ENCODE measurements at places on chromosomes 3 and 15.

DNA sequence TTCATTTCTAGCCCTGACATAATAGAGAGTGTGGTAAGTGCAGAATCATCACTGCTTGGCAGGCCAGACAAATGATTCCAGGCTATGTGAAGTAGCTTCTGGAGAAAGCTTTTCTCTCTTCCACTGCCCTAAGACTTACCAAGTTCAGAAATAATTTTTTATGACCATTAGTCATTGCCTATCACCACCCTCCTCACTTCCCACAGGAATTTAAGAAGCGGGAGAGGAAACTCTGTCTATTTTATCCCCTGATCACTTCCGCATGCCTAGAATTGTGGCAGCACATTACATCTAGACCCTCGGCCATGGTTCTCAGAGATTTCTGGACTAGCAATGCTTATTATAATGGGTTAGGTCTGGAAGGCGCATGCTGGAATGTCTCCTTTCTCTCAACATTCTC is 397.8 kb upstream of the NR2F2 start:
- no peak for DNase-seq

DNA sequence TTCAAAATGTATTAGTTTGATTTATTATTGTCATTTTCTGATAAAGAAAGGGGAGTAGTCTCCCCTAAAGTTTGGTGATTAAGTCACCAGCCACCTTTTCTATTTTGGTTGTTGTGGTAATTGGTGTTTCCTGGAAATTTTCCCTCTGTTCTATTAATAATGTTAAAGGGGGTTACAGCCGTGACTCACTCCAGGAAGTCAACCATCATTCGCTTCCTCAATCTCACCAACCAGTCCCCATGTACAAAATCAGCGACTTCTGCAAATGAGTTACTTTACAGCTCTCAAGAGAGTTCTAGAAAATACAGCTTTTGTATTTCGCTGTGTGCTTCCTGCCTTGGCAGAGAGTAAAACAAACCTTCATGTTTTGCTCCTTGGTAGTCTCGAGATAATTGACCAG is 285.1 kb downstream of the LPP start:
- no peak for DNase-seq

GRCh38 chr3:127203024-127203423 is 10.1 kb downstream of the PRR23E start:
- no peak for DNase-seq

GRCh38 chr3:101892648-101893047 is 43.3 kb downstream of the NFKBIZ start:
- DNase-seq = no peak

GRCh38 chr3:59970376-59970775 is 920.6 kb upstream of the CFAP20DC start:
- no peak for DNase-seq

GRCh38 chr15:34362047-34362773 is 4.8 kb downstream of the LPCAT4 start:
- no peak for DNase-seq

GRCh38 chr3:182947888-182948287 is 32.5 kb downstream of the DCUN1D1 start:
- DNase-seq = no peak

GRCh38 chr3:146390957-146391356 is 78.4 kb downstream of the PLSCR2 start:
- DNase-seq = peak; percentile 88

DNA sequence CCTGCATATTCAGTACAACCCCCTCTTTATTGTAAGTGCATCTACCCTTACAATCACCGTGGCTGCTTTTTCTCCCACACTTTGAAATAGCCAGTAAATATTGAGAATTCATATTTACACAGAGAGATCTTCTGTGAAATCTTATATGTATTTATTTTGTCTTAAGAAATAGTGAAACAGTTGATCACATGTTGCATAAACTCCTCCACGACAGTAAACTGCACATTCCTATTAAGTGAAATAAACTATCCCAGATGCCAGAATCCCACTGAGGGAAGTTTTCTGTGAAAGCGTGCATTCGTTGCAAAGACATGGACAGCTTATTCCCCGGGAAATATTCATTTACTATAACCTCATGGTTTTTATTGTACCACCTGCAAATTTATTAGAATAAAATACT is 796.0 kb downstream of the ROBO2 start:
- no peak for DNase-seq

GRCh38 chr3:46484388-46484787 is 13.4 kb upstream of the RTP3 start:
- DNase-seq = no peak

GRCh38 chr3:125121246-125122010 is 65.6 kb upstream of the HEG1 start:
- DNase-seq = no peak

DNA sequence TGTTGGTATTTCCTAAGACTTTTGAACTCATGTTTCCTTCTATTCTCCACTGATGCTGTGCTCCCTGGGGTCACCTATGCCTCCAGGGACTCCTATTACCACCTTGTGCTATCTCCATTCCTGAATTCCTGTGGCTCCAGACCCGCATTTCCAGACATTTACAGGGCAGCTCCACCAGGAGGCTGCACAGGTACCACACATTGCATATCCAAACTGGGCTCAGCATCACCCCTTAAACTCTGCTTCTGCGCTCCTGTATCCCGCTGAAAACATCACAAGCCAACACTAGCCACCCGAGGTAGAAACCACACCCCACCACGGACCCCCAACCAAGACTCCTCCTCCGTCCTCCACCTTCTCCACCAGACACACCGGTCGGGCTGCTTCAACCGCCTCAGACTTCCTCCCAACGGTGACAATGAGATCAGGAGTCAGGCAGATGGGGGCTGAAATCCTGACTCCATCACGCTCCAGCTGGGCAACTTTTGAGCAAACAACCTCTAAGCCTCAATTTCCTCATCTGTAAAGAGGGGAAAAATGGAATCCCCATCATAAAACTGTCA is 10.4 kb downstream of the TNK2 start:
- no peak for DNase-seq

DNA sequence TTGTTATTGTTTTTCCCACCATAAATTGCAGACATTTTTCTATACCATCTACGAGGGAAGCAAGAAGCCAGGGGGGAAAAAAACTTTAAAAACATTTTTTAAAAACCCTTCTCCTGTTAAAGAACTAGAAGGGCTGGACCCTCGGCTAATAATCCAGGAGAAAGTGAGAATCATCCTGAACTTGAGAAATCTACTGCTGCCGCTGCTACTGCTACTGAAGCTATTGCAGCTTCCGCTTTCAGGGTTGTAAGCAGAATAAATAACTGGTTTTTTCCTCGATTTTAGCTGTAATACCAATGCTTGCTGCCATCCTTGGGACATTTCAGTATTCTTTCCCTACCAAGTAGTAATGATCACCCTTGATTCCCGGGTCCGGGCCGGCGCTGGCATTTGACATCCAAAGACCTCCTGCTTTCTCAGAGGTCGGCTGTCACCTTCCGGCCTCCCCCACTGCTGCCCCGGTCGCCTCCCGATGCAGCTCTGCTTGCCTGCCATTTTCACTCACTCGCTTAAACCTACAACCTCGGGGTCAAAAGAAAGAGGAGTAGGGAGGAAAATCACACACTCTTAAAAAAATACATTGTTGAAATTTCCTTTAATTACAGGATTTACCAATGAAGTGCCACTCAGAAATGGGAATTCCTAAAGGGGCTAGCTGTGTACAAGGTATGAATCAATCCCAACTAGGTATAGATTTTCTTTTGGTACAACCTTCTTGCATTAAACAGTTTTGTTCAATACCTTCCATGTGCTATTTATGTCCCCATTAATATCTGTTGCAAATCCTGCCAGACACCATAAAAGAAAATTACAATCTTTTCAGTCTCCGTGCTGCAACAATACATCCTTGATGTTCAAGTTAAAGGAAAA is 674 bp upstream of the MECOM start:
- no peak for DNase-seq

DNA sequence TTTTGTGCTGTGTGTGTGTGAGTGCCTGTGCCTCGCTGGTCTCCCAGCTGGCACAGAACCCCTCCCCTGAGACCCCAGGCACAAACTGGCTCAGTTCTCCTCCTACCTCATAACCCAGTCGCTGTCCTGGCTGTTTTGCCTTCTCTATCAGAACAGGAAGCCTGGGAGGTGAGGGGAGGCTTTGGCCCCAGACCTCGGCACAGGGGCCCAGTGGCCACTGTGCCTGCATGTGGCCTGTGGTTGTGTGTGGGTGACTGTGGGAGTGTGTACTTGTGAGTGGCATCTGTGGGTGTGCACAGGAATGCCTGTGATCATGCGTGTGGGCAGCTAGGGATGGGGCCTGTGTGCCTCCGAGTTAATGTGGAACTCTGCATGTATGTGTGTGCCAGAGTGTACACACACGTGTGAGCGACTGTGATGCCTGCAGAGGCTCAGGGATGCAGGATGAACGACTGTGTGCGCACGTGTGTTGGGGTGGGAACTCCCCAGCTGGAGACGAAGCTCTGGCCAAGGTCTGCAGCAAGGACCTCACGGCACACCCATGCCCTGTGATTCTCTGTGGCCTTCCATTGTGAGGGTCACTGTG is 32.3 kb downstream of the PSTPIP1 start:
- DNase-seq = no peak

DNA sequence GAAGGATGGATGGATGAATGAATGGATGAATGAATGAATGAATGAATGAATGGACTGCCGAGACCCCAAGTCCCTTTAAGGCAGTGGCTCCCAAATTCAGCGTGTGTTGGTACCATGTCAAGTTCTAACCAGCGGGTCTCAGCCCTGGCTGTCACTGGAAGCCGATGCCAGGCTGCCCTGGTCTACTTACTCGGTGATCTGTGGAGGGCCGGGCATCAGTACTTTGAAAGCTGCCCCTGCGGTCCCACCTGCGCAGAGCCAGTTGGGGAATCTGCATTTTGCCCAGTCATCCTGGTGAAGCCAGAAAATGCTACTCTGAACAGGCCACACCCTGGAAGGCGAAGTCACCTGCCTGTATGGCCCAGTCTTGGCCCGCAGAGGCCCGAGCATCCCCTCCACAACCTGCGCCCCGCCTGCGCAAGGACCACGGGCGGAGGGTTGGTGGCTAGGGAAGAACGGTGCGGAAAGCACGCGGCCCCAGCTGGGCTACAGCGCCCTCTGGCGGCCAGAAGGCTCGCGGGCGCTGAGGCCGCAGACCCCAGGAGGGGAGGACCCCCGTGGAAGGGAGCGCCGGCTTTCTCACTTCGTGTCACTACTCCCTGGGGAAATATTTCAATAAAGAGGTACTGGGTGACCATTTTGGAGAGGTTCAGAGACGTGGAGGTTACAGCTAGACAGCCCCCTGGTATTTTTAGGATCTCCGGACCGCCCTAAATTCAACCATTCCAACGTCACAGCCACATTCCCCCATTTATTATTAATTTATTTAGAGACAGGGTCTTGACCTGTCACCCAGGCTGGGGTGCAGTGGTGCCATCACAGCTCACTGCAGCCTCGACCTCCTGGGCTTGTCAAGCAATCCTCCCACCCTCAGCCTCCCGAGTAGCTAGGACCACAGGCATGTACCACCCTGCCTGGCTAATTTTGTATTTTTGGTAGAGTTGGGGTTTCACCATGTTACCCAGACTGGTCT is 34.9 kb downstream of the PRKCD start:
- no peak for DNase-seq

DNA sequence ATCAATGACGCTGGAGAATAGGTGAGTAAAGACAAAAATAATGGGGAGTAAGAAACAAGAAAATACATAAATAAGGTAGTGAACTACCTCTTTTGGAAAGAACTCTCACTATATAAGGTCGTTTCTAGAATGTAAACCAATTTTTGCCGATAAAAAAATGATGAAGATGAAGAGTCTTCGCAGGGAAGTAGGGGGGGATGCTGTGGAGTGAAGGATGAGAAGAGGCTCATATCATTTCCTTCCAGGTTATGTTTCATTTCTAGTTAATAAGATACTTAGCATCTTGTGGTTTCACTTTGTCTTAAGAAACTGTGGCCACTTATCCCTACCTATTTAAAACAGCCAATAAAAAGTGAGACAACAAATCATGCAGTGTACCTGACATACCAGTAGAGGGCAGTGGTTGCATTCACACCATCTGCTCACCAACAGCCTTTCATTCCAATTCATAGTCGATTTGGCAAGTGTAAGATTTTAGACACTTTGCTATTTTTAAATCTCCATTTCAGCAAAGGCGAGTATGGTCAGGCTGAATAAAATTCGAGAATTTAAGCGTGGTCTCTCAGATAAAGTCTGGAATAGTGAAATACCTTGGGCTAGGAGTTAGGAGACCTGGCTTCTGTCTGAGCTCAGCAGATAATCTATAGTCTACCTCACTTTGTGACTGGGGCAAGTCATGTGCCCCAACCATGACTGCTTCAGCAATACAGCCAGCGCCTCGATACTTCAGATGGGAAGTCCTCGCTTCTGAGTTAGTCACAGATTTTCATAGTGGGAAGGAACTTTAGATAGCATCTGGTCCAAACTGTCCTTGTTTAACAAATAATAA is 28.9 kb upstream of the ICE2 start:
- DNase-seq = no peak

- peak; percentile 59 for DNase-seq
These were observed 458.3 kb downstream of the MFSD1 start for GRCh38 chr3:159260049-159260662.

GRCh38 chr15:35522061-35522460 is 23.9 kb downstream of the DPH6 start:
- no peak for DNase-seq

- DNase-seq = no peak
These were observed 1.1 kb downstream of the SAMMSON start for GRCh38 chr3:70000563-70001081.

DNA sequence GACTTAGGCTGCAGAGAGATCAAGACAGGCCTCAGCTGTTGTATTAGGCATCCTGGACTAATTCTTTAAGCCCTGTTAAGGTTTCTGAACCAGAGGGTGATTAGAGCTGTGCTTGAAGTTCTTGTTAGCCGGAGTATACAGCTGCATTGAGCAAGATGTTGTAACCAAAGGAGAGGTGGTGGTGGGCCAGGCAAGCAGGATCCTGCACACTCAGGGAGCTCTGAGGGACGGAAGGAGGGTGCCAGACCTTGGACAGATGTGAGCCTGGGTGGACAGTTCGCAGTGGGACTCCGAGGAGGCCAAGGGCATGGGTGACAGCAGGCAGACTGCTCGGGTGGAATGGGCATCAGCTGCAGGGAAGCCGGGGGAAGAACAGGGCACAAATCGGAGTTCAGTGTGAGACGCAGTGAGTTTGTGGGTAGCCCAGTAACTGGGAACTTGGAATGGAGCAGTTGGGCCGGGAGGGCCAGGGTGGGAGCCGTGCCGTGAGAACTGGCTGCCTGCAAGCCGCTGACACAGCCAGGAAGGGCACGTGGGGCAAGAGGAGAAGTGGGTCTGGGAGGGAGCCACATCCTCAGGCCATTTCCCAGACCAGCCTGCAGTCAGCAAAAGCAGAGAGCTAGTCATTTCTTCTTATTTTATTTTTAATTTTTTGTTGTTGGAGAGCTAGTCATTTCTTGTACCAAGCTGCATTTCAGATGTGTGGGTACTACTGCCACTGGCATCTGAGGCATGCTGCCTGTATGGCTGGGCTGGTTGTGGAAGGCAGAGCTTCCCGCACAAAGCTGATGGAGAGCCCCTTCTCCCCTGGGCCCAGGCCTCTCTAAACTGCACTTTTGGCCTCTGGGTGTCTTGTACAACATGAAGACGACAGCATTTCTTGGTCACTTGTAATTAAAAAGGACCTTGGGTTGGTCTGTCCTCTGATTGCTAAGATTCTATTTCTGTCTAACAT is 61.0 kb downstream of the PGPEP1L start:
- no peak for DNase-seq

Data from non-pigmented ciliary epithelial cell (primary cell).